Midbrain (tissue), 1 donor: ENCODE measurements at places on chromosomes 7 and 10.
A peak's percentile ranks its signal among the peaks of the same experiment; 100 is the strongest.

DNA sequence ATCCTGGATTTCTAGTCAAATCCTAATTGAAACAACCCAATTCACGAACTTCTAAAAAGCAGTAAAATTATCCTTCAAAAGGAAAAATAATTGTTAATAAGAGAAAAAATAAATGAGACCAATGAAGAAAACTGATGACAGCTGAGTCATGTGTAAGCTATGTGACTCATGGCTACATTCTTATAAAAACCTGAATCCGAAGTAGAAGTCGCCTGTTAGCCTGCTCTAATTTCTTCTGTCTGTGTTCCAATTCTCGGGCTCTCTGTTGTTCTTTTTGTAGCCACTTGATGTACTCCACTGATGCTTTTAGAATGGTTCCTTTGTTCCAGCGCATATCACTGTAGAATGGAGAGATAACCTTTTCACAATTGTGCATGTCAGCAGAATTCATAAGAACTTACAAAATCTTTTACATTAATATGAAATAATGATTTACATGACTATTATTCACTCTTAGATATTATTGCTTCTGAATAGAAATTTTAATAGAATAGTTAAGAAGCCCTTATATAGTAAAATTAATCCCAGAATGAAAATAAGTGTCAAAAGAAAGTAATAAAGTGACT lies 88.8 kb downstream of the TFEC start:
- no peak for DNase-seq

DNA sequence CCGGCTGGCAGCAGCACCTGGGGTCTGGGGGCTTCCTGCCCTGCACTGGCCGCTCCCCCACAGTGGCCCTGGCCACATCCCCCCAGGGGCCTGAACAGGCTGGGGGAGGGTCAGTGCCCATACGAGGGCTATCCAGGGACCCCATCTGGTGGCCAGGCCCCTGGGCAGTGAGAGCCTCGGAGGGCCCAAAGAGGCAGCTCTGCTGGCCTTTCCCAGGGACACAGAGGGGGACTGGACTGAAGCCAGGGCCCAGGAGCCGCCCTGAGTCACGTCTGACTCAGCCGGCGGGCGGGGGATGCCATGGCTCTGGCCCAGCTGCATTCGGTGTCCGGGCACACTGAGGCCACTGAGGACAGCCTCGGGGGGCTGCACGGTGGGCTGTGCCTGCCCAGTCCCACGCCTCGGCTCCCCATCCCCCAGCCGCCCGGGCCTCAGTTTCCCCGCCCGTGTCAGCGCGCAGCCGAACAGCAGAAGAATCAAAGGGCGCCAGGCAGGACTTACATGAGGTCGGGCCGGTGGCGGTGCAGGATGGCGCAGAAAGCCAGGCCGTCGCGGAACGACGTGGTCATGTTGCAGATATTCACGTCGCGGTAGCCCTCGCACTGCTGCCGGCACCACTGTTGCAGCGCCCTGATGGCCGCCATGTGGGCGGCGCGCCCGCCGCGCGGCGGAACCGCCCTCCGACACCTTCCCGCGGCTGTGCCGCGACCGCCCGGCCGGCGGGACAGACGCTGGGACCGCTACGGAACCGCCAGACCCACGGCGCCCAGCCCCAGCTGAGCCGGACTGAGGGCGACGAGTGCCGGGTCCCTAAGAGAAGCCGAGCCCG lies at the start of gene MICALL2:
Gene MICALL2 (minus strand): TSS at position 788 of the 829 bp plus-strand sequence. CDS start 144 bp downstream, at position 644.
- no peak for DNase-seq

DNA sequence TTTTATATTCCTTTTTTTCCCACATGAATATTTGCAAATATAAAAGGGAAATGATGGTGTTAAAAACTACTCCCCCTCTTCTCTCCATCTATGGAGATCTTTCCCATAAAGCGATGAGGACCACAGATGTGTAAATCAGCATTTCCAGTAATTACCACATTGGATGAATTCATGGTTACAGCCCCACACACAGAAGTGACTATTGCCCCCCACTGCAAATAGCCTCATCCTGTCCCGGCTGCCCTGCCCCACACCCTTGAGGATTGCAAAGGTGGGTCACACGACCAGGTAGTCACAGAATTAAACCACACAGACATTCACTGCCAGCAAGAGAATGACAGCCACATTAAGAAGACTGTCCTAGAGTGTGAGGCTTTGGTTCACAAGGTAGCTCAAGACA lies 145.1 kb downstream of the DOCK4 start:
- no peak for DNase-seq

GRCh38 chr7:13042605-13043236 lies 355.3 kb downstream of the ARL4A start:
- DNase-seq: no peak

DNA sequence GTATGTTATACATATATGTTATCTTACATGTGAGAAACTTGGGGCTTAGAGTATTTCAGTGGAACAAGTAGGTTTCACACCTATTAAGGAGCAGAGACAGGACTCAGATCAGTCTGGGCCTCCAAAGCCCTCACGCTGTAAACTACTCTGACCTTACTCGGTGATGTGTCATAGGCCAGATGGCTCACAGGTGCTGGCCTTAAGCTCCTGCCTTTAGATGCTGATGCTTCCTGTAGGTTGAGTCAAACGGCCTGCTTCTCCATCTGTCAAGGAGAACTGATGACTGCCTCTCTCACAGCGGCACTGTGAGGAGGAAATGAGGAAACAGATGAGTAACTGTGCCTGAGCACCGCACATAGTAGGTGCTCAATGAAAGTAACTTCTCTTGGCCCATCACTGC lies 312.6 kb upstream of the COBL start:
- DNase-seq: no peak

DNA sequence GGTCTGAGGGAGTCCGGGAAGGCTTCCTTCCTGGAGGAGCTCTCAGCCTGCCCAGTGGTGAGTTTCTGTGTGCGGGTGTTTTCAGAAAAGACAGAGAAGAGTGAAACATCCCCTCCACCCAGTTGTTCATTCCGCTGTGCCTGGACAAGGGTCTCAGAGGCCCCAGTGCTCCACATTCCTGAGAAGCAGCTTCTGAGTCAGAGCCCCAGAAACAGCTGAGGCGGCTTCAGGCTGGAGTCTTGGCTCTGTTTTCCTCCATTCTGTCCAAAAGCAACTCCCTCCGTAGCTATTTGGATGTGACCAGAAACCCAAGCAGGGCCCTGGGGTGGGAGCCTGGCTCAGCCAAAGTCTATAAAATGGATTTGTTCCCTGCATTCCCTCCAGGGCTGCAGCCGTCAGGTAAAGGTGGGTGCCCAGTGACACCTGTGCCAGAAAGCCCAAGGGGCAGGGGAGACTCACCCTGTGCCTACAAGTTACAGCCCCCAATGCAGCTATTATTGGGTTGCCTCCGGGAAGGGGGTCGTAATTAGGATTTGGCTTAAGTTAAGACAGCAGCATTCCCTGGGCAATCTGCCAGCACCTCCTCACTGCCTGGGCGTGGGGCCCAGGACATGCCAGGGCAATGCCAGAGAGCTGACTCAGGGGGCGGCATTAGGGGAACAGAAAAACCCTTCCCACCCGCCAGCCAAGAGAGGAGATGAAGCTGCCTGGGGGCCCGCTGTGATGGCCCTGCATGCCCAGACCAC lies 13.1 kb upstream of the CAMK2G start:
- peak; percentile 69 for DNase-seq

DNA sequence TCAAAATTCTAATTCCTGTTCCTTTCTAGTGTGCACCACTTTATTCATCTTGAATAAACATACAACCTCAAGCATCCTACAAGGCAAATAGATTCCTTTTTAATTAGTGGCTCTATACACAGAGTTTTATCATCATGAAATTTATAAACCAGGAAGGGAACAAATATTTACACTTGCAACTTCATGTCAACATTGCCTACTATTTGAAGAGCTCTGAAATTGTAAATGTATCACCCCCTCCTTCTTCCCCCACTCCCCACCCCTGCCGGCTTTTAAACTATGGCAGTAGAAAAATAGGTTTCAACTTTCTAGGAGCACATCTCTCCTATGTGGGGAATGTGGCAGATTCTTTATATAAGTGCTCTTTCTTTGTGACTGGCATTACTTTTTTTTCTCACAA lies 49.6 kb downstream of the KAT6B start:
- no peak for DNase-seq

DNA sequence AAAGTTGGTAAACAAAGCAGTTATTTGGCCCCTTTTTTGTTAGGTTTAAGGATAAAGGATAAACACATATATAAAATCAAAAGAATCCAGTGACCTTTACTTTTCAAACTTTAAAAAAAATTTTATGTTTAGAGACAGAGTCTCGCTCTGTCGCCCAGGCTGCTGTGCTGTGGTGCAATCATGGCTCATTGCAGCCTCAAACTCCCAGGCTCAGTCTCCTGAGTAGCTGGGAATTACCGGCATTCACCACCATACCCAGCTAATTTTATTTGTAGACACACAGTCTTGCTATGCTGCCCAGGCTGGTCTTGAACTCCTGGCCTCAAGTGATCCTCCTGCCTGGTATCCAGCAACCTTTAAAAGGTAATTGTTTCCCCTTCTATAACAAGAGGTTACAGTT lies 31.3 kb downstream of the GNA12 start:
- no peak for DNase-seq

DNA sequence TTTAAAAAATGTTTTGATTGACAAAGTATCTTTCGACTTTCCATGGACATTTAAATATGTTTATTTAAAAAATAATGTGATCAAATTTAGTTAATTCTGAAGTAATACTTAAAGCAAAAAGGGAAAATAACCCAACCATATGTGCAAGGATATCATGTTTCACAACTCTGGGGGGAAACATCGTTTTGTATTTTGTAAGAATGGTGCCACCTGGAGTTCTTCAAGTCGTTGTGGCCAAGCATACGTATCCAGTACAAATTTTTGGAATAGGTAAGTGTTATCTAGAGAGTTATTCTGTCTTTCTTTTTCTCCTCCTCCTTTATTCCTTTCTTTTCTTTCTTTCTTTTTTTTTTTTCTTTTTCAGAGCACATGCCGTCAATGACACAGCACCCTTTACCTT lies 176.2 kb upstream of the CSTF2T start:
- DNase-seq: no peak

DNA sequence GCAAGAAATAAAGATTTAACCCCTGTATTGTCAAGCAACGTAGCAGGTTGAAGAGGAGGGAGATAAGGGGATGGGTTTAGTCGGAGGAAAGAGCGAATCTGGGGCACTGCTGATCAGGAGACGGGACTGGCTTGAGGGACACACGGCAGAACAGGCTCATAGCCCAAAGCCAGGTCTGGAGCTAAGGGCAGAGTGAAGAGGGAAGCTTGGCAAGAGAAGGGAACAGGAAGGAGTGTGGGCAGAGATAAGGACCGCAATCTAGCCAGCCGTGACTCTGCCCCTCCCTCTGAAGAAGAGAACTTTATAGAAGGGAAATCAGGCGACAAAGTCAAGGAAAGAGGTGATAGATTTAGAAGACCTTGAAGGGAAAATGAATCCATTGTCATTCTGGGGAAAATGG lies 67.6 kb downstream of the CAV1 start:
- no peak for DNase-seq

- DNase-seq: no peak
These were observed 17.8 kb downstream of the ASB4 start for GRCh38 chr7:95503271-95504131.

- DNase-seq: no peak
These were observed 7.4 kb downstream of the CPSF4 start for GRCh38 chr7:99446096-99446495.

DNA sequence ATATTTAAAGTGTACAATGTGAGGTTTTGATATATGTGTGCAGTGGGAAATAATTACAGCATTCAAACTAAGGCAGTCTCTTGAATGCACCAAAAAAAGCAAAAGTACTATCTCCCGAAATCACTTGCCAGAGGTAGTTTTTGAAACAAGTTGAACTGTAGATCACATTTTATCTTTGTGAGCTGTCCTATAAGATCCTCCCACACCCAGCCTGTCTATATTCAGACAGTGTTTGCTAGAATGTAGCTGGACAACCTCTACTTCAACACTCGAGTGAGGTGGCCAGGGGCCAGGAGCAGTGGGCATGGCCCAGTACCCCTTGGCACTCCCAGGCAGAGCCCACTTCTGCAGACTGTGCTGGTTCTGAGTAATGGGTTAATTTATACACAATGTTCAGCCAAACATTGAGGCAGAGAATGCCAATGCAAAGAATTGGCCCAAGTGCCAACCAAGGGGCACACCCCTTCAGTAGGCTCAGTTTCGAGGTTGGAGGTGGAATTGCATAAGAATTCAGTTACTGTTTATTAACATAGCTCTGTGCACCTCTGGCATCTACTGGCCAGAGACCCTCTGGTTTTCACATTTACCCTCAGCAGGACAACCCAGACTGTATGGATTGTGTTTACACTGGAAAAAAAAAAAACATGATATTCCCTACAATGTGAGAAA lies 70.5 kb downstream of the AHR start:
- no peak for DNase-seq

- no peak for DNase-seq
These were observed 12.0 kb downstream of the VAX1 start for GRCh38 chr10:117126034-117126433.

- DNase-seq: no peak
These were observed 56.0 kb downstream of the HIPK2 start for GRCh38 chr7:139721821-139722220.

GRCh38 chr10:103750836-103751235 lies 104.5 kb downstream of the SH3PXD2A start:
- DNase-seq: no peak

GRCh38 chr10:130513686-130514476 lies 377.7 kb downstream of the GLRX3 start:
- DNase-seq: no peak

DNA sequence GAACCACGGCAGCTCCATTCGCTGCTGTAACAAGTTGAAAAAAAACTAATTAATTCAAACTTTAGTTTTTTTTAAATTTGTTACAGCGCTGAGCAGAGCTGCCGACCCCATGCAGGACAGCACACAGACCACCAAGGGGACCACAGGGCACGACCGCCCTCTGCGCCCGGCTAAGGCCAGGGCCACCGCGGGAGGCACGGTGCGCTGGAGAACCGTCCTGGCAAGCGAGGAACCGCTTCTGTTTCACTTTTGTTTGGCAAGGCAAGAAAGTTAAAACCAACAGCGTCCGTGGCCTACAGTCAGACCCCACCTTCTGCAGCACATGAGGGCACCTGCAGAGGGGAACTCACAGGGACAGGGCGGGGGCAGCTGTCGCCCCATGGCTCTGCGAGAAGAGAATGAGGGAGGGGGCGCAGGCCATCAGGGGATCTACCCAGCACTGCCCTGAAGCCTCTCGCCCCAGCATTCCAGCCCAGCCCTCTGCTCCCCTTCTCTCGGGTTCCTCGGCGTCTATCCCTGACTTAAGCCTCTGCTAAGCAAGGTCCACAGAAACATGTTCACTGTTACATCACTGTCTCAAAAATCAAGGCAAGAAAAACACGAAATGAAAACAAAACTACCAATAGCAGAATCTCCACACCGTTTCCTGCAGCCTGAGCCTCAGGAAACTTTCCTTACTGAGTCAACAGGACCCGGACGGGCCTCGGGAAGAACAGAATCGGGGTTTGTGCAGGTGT lies 204.4 kb downstream of the DIP2C start:
- peak; percentile 26 for DNase-seq

DNA sequence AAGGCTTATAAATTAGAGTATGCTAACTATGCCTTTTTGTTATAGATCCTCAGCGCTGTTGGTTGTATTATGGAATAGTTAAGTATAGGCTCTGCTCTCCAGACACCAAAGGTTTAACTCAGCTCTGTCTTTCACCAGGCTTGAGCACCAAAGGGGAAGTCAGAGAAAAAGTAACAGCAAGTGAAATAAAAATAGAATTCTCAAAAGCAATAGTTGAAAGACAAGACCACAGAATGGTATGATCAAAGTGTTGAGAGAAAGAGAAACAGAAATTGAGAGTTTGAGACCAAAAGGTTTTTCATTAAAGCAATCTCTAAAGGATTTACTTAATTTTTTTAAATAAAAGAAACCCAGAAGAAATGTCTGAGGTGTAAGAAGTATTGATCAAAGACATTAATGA lies 529.8 kb upstream of the C7orf33 start:
- no peak for DNase-seq
